ENCODE measurements at places on chromosomes 5 and 9.

GRCh38 chr5:57902095-57902494 is 419.5 kb upstream of the ACTBL2 start:
- no peak for DNase-seq

DNA sequence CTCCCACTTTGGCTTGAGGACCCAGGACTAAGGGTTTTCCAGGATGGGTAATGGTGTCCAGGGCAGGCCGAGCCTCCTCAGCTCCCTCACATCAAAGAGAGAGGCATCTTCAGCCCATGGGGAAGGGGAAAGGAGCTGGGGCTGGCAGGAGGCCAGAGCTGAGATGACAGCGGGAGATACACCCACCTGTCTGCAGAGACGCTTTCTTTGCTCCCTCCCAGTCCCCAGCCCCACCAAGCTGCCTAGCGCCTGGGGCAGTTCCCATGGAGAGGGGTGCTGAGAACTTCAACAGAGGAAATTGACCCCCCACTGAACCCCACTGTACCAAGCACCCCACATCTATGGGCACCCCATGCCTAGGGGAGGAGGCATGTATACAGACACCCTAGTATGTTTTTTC is 10.6 kb downstream of the PCDH1 start:
- DNase-seq, result no peak

- DNase-seq, result no peak
These were observed 61.7 kb upstream of the PSD2 start for GRCh38 chr5:139733698-139734538.

DNA sequence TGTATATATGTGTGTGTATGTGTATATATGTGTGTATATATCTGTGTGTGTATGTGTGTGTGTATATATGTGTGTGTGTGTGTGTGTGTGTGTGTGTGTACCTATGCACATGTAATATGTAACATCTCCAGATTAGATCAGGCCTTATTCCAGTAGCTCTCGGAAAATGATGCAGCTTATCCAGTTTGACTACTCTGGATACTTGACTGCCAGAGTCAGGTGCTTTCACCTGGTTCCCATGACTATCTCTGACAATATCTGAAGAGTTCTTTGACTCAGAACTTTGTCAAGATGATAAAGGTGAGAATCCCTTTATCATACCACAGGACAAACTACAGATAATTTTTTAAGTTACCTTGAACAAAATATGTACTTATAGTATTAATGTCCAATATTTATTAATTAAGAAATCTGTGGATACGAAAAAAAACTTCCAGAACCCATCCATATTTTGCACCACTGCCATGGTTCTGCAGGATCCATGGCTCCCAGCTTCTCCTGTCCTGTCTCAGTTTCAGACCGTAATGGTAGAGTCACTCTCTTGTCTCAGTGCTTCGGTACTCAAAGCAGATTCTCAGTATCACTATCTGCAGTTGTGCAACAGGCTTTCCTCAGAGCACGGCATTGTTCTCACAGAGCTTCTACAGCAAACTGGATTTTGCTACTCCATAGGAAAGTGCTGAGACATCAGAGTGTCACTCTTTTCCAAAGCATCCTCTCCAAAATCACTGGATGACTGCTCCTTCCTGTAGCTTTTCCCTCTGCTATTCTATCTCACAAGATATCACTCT is 164.4 kb upstream of the SLC12A2 start:
- no peak for DNase-seq

DNA sequence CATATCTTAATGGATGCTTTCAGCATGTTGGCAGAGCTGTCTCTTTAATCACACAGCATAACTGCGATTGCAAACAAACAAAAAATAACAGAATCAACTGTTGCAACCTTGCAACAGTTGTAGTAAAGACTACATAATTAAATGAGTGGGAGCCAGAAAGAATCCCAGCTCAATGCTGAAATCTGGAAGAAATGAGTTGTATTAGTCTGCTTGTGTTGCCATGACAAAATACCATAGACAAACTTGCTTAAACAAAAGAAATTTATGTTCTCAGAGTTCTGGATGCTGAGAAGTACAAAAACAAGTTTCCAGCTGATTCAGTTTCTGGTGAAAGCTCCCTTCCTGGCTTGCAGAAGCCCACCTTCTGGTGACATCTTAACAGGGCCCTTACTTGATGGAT is 260.9 kb upstream of the TUSC1 start:
- no peak for DNase-seq
